ENCODE measurements at places on chromosomes 1 and 21.

DNA sequence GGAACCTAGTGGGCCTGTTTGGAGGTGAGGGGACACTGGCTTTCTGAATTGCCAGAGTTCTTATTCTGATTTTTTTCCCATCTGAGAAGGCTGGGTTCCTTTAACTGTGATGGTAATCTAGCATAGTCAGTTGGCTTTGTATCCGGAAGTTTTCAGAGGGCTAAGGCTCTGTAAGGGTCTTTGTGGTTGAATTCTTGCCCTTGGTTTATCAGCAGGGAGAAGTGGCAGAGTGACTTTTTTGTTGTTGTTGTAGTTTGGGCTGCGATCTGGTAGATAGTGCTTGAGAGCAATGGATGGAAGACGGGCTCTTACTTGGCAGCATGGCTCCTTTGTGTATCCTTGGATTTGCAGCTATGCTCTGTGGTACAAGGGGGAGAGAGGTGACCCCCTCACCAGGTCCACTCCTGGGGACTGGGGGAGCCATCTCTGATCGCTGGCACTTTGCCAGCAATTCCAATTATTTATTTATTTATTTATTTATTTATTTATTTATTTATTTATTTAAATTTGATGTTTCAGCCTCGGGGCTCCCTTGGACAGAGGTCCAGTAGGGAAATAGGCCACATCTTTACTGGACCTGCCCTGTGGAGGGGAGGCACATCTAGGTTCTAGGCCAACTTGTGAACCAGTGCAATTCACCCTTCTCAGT lies 18.5 kb downstream of the TCP10L start:
- H3K36me3 ChIP-seq: no peaks in the 10 kb centered on the region
- H3K27me3 ChIP-seq: no peaks in the 10 kb centered on the region
- H3K27ac ChIP-seq: no peak overlapping the region
- peaks cover 3% of the 10 kb centered on the region for H3K4me1 ChIP-seq
- H3K4me3 ChIP-seq: no peak overlapping the region
- DNase-seq: no peak

GRCh38 chr1:44721485-44722361 lies 9.2 kb downstream of the RNU5D-1 start:
- DNase-seq: peak; percentile 97
- H3K27me3 ChIP-seq: no peaks in the 10 kb centered on the region
- no peak overlapping the region for H3K4me3 ChIP-seq
- H3K27ac ChIP-seq: no peak overlapping the region
- H3K36me3 ChIP-seq: no peaks in the 10 kb centered on the region

DNA sequence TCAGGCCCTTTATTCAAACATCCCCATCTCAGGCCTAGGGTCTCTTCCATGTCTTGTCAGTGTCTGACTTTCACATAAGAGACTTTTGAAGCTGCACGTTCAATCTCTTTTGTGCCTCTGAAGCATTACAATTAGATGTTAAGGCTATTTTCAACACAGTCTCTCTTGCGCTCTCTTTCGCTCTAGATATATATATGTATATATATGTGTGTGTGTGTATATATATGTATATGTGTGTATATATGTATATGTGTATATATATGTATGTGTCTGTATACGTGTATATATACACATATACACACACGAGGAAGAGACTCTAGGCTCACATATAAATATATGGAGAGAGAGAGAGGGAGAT lies 162.5 kb upstream of the RNPC3 start:
- H3K27ac ChIP-seq: no peak overlapping the region
- H3K36me3 ChIP-seq: no peaks in the 10 kb centered on the region
- H3K4me1 ChIP-seq: no peaks in the 10 kb centered on the region
- DNase-seq: no peak

DNA sequence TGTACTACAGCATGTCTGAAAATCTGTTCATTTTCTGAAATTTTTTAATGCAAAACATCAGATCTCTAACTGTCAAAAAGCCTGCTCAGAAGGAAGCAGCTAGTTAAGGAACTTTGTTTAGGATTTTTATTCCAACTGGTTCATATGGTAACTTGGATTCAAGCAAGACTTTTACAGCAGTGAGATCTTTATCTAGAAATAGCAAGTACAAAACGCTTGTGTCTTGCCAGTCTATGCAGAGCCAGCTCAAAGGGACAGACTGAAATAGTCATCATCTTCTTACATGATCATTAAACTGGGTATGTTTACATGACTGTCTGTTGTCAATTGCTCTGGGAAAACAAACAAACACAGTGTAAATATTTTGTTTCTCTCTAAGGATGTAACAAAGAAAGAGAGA lies 37.6 kb downstream of the DDAH1 start:
- no peaks in the 10 kb centered on the region for H3K27me3 ChIP-seq
- no peak overlapping the region for H3K4me3 ChIP-seq
- H3K36me3 ChIP-seq: no peaks in the 10 kb centered on the region
- no peaks in the 10 kb centered on the region for H3K4me1 ChIP-seq
- no peak overlapping the region for H3K27ac ChIP-seq

- H3K27ac ChIP-seq: no peak overlapping the region
- H3K4me1 ChIP-seq: no peaks in the 10 kb centered on the region
- H3K36me3 ChIP-seq: no peaks in the 10 kb centered on the region
- no peaks in the 10 kb centered on the region for H3K27me3 ChIP-seq
- DNase-seq: no peak
Observed at GRCh38 chr1:56963667-56964066, 2.1 kb downstream of the C8B start.

DNA sequence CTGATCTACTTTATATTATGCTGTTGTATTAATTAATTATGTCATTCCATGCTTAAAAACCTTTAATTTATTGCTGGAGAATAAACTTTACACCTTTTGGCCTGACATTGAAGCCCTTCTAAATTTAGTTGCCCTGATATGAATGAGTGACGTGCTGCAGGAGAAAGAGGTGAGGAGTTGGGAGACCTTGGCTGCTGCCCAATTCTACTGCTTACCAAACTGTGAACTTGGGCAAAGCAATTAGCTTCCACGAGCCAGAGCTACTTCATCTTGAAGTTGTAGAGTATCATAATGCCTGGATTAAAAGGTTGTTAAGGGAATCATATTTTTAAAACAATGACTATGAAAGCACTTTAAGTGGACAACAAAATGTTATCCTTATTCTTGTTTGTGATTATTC lies 126.8 kb upstream of the DEPDC1 start:
- no peaks in the 10 kb centered on the region for H3K4me1 ChIP-seq
- no peaks in the 10 kb centered on the region for H3K27me3 ChIP-seq
- no peak overlapping the region for H3K27ac ChIP-seq
- no peak overlapping the region for H3K4me3 ChIP-seq

- H3K4me1 ChIP-seq: no peaks in the 10 kb centered on the region
- H3K27me3 ChIP-seq: no peaks in the 10 kb centered on the region
- H3K4me3 ChIP-seq: no peak overlapping the region
- H3K27ac ChIP-seq: no peak overlapping the region
Observed at GRCh38 chr1:20375563-20375962, 84.9 kb downstream of the VWA5B1 start.

DNA sequence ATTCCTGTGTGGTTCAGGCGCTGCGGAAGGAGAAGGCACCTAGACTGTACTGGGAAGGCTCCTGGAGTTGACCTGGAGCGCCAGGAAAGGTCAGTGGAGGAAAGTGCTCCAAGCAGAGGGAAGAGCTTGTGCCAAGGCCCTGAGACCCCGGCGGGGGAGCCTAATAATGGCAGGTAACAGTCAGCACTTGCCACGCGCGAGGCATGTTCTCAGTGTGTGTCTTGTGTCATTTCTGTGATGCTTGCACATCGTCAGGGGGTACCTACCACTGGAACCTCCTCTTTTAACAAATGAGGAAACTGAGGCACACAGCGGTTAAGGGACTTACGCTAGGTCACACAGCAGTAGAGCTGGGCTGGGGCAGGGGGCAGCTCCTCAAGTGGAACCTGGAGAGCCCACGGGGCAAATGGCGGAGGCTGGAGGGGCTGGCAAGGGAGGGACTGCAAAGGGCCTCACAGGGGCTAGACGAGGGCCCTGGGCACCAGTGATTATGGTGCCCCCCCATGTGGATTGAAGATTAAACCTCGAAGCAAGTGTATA lies 976 bp upstream of the BMP8B start:
- H3K36me3 ChIP-seq: no peaks in the 10 kb centered on the region
- H3K4me3 ChIP-seq: no peak overlapping the region
- no peak overlapping the region for H3K27ac ChIP-seq
- H3K4me1 ChIP-seq: no peaks in the 10 kb centered on the region
- peaks cover 14% of the 10 kb centered on the region for H3K27me3 ChIP-seq

GRCh38 chr1:158939180-158939579 lies 7.8 kb downstream of the PYHIN1 start:
- H3K27me3 ChIP-seq: no peaks in the 10 kb centered on the region
- DNase-seq: no peak
- H3K4me1 ChIP-seq: no peaks in the 10 kb centered on the region
- no peaks in the 10 kb centered on the region for H3K36me3 ChIP-seq
- H3K4me3 ChIP-seq: no peak overlapping the region
- H3K27ac ChIP-seq: no peak overlapping the region

DNA sequence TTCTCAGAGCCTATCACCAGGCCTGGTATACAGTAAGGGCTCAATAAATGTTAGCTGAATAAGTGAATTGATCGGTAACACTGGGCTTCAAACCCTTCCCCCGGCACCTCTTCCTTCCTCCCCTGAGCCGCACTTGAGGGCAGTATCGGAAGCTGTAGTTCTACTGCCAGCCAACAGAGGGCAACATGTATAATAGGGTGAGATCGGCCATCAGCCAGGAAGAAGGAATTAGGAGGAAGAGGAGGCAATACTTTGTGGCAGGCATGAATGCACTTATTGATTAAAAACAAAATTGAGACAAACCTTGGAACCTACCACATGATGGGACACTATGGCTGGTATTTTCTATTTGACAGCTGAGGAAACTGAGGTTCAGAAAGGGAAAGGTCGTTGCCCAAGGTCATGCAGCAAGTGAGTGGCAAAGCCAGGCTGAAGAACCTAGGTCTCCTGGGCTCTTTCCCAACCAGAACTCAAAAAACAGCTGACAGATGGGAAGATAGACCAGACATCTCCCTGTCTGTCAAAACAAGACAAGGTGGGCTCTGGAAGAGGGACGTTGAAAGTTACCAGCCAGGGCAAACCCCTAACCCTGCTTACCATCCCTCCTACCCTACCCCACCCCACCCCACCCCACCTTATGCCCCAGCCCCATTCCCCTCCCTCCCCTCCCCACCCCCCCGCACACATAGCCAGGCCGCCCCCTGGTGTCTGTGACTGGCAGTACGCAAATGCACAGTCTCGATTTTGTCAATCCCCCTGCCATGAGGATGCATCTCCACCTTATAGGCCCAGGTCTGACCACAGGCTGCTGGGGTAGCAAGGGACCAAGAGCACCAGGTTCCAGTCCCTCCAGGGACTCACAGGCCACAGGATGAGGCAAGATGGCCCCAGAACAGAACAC lies 107.3 kb upstream of the RUNX3 start:
- peak; percentile 76 for DNase-seq
- no peaks in the 10 kb centered on the region for H3K36me3 ChIP-seq
- H3K27me3 ChIP-seq: no peaks in the 10 kb centered on the region
- H3K27ac ChIP-seq: no peak overlapping the region

- no peak overlapping the region for H3K27ac ChIP-seq
- no peak overlapping the region for H3K4me3 ChIP-seq
- DNase-seq: no peak
Observed at GRCh38 chr1:162336621-162337285, 39.9 kb downstream of the SPATA46 start.

GRCh38 chr1:112544011-112544688 lies 35.4 kb downstream of the WNT2B start:
- H3K4me1 ChIP-seq: no peaks in the 10 kb centered on the region
- DNase-seq: peak; percentile 76
- no peak overlapping the region for H3K27ac ChIP-seq
- H3K27me3 ChIP-seq: no peaks in the 10 kb centered on the region
- no peaks in the 10 kb centered on the region for H3K36me3 ChIP-seq

DNA sequence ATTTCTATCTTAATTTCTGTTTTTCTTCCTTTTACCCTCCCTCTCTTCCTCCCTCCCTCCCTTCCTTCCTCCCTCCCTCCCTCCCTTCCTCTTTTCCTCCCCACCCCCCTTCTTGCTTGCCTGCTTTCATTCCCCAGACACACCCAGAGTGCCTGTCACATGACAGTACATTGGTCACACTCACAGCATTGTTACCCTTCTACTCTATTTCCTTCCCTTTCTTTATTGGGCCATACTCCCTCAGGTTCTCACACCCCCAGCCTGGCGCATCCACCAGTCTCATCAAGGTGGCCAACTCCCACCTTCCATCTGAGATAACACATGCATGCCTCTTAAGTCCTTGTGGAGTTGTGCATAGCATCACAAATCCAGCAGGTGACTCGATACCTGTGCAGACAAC lies 10.9 kb downstream of the TMPRSS3 start:
- no peaks in the 10 kb centered on the region for H3K36me3 ChIP-seq
- no peak for DNase-seq
- H3K27me3 ChIP-seq: no peaks in the 10 kb centered on the region

- no peak overlapping the region for H3K27ac ChIP-seq
- no peaks in the 10 kb centered on the region for H3K27me3 ChIP-seq
- H3K4me3 ChIP-seq: no peak overlapping the region
- DNase-seq: peak; percentile 77
- H3K36me3 ChIP-seq: no peaks in the 10 kb centered on the region
Observed at GRCh38 chr1:162475539-162476185, 22.0 kb upstream of the UHMK1 start.

DNA sequence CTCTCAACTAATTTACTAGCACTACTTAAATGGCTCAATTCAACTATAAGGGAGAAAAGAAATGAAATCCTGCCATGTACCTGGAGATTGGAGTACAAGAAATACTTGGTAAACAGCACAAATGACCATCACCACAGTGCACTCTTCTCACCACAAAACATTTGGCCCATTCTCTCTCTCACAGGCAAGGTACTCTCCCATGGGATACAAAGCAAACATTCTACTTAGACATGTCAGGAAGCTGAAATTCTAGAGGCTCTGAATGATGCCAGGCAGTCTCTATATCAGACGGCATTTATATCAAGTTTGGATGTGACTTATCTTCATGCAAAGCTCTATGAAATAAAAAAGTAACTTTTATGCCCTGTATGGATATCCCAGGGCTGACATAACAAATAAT lies 72.5 kb downstream of the DPT start:
- H3K4me1 ChIP-seq: no peaks in the 10 kb centered on the region
- no peak for DNase-seq
- no peak overlapping the region for H3K27ac ChIP-seq
- H3K4me3 ChIP-seq: no peak overlapping the region
- no peaks in the 10 kb centered on the region for H3K27me3 ChIP-seq

GRCh38 chr1:90924982-90925381 lies 96.9 kb downstream of the ZNF644 start:
- H3K4me3 ChIP-seq: no peak overlapping the region
- H3K36me3 ChIP-seq: no peaks in the 10 kb centered on the region
- peaks cover 5% of the 10 kb centered on the region for H3K4me1 ChIP-seq
- H3K27ac ChIP-seq: no peak overlapping the region

- no peaks in the 10 kb centered on the region for H3K4me1 ChIP-seq
- DNase-seq: no peak
- no peak overlapping the region for H3K4me3 ChIP-seq
- no peaks in the 10 kb centered on the region for H3K27me3 ChIP-seq
Observed at GRCh38 chr1:114782476-114782875, 2.0 kb upstream of the SIKE1 start.

- no peaks in the 10 kb centered on the region for H3K36me3 ChIP-seq
- no peak overlapping the region for H3K4me3 ChIP-seq
- DNase-seq: no peak
- H3K27me3 ChIP-seq: no peaks in the 10 kb centered on the region
- H3K4me1 ChIP-seq: peaks cover 4% of the 10 kb centered on the region
- H3K27ac ChIP-seq: no peak overlapping the region
Observed at GRCh38 chr1:20199840-20200239, 13.5 kb upstream of the PLA2G2C start.

GRCh38 chr1:19312782-19313635 lies 883 bp downstream of the SLC66A1 start:
- no peaks in the 10 kb centered on the region for H3K27me3 ChIP-seq
- H3K36me3 ChIP-seq: no peaks in the 10 kb centered on the region
- peaks cover 5% of the 10 kb centered on the region for H3K4me1 ChIP-seq
- peak overlapping the region; percentile 8 for H3K27ac ChIP-seq
